ENCODE measurements at places on chromosomes 2 and 18.

GRCh38 chr2:210000464-210001324, 1.7 kb upstream of the RPE start:
- no peak for DNase-seq

GRCh38 chr2:133424876-133425275, 143.4 kb downstream of the NCKAP5 start:
- no peak for DNase-seq

- no peak for DNase-seq
Measured at GRCh38 chr2:56099963-56100362, 83.8 kb upstream of the CCDC85A start.

DNA sequence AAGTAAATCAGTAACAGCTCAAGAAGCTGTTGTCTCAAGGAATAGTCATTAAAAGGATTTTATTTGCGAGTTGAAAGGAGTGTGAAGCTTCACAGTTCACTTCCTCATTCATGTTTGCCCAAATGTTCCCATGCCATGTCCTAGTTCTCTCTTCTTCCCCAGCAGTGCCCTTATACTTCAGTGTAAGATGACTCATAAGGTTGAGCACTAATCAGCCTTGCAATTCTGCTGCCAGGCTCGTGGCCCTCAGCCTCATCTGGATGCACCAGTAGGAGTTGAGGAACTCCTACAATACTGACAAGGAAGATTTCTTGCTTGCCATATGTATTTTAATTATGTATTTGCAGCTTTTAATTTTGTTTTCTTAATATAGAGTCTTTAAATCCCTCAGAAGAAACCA, 1980.4 kb downstream of the SUCLG1 start:
- no peak for DNase-seq

DNA sequence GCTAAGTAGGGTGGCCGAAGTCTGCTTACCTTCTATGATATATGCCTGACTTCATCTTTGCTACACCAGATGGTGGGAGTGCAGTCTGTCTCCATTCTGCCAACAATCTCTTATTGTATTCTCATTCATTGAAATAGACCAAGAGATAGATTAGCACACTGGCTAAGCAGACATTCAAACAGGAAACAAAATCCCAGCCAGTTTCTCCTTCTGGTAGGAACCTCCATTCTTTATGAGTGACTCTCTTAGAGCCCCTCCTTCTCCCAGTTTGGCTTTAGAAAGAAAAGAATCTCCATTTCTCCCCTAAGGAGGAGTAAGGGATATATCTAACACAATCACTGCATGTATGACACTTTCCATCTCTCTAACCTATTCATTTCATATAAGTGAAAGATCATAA, 118.9 kb upstream of the COL5A2 start:
- DNase-seq = no peak
